Glomerular endothelial cell (primary cell): ENCODE measurements at places on chromosomes 6 and 20. TPM values are rescaled to one million over a fixed set of nuclear protein-coding genes. Genes with fewer than 3 reads are reported as not detected.
A peak's percentile ranks its signal among the peaks of the same experiment; 100 is the strongest.

GRCh38 chr6:109187399-109188114 lies 92.2 kb downstream of the CEP57L1 start:
- peak; percentile 16 for DNase-seq

DNA sequence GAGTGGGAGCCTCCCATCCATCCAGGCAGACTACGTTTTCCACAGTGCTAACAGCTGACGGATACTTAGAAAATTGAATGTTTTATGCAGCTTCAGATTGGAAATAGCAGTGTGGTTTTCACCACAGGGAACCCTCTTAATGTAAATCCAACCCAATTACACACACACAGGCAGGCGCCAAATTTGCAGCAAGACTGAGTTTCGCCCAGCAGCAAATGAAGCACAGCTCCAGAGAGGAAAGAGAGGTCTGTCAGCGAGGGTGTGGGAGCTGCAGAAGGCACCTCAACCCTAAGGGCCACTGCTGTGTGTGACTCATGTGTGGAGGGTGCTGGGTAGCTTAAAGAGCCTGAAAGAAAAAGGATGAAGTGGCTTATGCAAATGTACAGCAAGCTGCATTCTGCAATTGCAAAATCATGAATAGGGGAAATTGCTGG lies 365.7 kb downstream of the MAFB start:
- DNase-seq = no peak

GRCh38 chr6:56647172-56647762 lies 4.6 kb upstream of the DST start:
- DNase-seq = no peak

- DNase-seq = no peak
Measured at GRCh38 chr6:138576313-138576712, 77.0 kb upstream of the NHSL1 start.

- DNase-seq = no peak
Measured at GRCh38 chr20:58480551-58481336, 34.5 kb downstream of the APCDD1L start.

DNA sequence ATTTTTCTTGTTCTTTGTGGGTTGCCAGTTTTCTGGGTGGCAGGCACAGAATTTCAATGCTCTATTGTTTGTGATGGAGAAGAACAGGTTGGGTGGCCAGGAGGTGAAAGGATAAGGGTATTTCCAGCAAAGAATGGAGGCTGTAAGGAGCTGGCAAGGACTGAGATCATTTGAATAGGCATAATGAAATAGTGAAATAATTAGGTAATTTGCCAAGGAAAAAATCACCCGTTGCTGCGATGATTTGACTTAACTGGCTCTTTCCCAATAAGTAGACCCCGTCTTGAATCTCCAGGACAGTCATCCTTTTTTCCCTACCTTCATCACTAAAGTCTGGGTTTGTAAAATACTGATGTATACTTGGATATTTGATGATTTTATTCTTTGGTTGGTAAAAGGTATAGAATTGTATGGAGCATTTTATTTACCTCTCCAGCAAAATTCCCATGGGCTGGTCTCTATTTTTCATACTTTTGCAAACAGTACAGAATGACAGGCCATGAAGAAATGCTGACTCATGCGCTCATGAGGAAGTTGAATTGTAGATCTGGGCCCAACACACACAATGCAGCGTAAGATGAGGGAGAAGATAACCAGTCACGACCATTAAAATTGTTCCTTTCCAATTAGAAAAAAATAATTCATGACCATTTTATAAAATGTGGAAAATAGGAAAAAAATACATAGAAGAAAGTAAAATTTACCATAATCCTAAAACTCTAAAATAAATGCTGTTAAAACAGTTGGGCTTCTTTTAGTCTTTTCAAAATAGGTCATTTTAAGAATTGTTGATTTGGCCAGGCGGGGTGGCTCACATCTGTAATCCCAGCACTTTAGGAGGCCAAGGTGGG lies 2.4 kb upstream of the GCNT2 start:
- DNase-seq = peak; percentile 84

- no peak for DNase-seq
Measured at GRCh38 chr6:27059621-27060425, 187.7 kb upstream of the PRSS16 start.

DNA sequence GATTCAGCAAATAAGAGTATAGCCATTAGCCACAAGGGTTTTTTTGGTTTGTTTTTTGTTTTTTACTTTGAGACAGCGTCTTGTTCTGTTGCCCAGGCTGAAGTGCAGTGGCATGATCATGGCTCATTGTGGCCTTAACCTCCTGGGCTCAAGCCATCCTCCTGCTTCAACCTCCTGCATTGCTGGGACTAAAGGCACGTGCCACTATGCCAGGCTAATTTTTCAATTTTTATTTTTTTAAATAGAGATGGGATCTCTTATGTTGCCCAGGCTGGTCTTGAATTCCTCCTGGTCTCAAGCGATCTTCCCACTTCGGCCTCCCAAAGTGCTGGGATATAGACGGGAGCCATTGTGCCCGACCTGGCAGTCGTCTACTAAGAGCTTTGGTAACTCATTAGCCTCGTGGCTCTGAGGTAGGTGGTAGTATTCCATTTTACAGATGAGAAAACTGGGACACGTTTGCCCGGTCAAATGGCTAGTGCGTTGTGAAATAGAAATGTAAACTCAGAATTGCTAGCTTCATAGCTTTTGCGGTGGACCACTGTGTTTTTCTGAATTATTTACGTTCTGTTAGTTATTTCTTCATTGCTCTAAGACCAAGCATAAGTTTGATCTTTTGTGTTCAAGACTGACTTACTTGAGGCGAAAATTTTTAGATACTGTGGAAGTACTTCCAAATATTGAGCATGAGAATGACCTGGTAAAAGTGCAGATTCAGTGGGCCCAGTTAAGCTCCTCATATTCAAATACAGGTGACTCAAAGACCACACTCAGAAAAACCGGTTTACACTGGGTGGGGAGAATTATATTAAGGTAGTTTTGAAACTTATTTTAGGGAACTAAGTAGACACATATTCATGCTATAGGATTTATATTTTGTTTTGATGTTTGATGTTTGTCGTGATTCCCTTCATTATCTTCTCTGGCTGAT lies 2.1 kb downstream of the PANK2 start:
- DNase-seq = no peak

- DNase-seq = no peak
Measured at GRCh38 chr6:128759901-128760300, 123.0 kb upstream of the LAMA2 start.

GRCh38 chr20:49818816-49819215 lies 6.2 kb downstream of the SLC9A8 start:
- no peak for DNase-seq

DNA sequence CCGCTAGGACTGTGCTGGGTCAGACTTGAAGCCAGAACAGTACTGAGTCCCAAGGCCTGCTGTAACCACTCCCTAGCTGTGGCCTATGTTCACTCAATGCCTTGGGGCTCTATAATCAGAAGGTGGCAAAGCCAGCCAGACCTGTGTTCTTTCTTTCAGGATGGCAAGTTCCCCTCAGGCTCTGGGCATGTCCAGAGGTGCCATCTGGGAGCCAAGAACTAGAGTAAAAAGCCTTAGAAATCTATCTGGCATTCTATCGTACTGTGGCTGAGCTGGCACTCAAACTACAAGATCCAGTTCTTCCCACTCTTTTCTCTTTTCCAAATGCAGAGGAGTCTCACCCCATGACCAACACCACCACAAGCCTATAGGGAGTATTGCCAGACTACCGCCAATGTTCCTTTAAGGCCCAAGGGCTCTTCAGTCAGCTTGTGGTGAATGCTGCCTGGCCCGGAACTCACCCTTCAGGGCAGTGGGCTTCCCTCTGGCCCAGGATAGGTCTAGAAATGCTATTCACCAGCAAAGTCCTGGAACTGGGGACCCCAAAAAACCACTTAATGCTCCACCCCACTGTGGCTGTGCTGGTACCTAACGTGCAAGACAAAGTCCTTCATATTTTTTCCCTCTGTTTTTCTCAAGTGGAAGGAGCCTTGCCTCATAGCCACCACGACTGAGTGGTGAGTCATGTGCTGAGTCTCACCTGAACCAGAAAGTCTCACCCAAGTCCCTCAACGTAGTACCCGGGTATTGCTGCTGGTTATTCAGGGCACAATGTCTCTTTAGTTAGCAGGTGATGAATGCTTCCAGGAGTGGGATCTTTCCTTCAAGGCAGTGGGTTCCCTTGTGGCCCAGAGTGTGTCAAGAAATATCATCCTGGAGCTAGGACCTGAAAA lies 8.6 kb upstream of the SIRPB2 start:
- DNase-seq = no peak

DNA sequence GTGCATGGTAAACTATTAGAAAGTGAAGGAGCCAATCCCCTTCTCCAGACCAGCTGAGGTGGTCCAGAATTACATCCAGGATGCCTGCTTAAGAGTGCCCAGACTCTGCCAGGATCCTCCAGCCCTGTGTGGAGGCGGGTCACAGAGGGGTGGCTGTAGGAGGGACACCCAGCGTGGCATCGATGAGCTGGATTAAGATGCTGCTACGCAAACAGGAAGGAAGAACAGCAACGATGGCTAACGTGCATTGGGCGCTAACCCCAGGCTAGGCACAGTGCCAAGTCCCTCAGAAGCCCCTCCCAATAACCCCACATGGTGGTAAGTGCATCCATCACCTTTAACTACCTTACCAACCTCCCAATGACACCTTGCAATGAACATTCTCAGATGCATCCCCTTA lies 63.9 kb upstream of the MRPS10 start:
- DNase-seq = no peak

DNA sequence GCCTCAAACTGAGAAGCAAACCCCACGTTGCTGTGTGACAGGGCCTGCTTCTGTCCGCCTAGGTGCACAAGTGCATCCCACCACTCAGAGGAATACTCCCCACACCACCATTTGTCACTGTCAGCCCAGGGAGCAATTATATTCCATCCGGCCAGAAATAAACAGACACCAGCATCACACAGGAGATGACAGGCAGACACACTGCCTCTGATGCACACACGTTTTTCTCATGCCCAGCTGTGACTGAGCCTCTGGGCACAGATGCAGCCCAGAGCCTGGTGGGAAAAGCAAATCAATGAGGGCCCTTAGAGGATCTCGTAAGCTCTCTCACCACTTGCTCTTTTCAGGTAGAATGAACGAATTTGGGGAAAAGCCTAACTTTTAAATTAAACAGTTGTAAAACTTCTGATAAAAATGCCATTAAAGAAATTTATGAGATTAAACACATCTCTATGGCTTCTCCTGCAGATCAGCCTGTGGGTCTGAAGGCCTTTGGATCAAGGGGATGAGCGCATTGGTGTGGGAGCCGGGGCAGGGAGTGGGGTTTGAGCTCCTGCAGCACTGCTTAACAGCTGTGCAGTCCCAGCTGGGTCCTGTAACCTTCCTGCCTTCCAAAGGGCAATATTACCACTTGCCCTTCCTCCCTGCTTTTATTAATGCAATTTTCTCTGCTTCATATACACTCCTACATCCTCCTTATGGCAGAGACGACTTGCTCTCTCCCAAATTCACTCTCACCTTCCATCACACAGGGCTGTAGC lies 624.3 kb downstream of the PTPRT start:
- DNase-seq = no peak

DNA sequence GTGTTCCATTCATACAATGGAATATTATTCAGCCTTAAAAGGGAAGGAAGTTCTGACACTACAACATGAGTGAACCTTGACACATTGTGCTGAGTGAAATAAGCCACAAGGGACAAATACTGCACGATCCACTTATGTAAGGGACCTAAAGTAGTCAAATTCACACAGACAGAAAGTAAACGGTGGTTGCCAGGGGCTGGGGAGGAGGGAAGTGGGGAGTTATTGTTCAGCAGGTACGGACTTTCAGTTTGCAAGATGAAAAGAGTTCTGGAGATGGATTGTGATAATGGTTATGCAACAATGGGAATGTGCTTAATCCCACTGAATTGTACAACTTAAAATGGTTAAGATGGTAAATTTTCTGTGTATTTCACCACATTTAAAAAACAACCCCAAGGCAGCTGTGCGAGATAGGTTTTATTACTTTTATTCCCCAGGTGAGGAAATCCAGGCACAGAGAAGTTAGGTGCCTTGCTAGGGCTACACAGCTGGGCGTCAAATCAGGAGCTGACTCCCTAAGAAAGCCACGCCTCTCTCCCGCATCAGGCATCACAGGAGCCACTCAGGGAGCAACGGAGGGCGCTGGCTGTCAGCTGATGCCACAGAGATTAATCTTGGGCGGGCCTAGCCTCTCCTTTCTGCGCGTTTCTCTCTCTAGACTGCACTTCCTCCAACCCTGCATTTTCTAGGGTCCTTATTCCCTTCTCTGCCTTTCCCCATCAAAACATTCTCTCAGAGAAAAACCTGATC lies 9.3 kb upstream of the TRAF3IP2 start:
- no peak for DNase-seq

DNA sequence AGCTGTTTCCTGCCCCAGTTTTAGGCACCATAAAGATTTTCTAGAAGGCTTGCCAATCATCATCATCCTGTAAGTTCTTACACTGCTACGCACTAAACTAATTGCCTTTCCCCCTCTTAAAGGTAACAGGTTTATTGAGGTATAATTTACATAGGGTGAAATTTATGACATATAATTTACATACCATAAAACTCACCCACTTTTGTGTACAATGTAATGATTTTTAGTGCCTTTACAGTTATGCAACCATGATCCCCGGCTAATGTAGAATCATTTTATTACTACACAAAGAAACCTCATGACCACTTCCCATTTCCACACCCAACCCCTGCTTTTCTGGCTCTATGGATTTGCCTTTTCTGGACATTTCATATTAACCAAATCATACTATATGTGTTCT lies 21.1 kb downstream of the GCNT2 start:
- DNase-seq = no peak

DNA sequence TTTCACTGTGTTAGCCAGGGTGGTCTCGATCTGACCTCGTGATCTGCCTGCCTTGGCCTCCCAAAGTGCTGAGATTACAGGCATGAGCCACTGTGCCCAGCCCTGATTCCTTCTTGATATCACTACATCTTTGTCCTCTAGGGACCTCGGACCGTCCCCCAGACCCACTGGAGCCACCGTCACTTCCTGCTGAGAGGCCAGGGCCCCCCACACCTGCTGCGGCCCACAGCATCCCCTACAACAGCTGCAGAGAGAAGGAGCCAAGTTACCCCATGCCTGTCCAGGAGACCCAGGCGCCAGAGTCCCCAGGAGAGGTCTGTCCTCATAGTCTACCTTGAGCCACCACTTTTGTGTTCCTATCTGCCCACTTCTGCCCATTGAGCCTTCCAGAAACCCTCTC lies 14.6 kb downstream of the MAVS start:
- no peak for DNase-seq

- no peak for DNase-seq
Measured at GRCh38 chr6:106648651-106649308, 19.4 kb downstream of the QRSL1 start.

GRCh38 chr6:143844006-143844405 lies 868 bp downstream of the LTV1 start:
- DNase-seq = no peak

Gene SLC16A10
- 0.29 TPM in 1 of 2 replicates, not detected in the other for total RNA-seq

Gene TMEM30A
- total RNA-seq = 249 and 271 TPM in 2 replicates

Gene FOXF2
- total RNA-seq = not detected in 2 replicates

Gene TRIM10
- total RNA-seq = not detected in 2 replicates

Gene STMND1
- not detected in 2 replicates for total RNA-seq

Gene GSTA3
- not detected in 2 replicates for total RNA-seq

Gene WFDC10B
- total RNA-seq = not detected in 2 replicates

Gene NOTCH4
- total RNA-seq = 66.1 and 242 TPM in 2 replicates
